Stimulated activated CD4-positive, alpha-beta T cell treated with anti-CD3 and anti-CD28 coated beads, Interleukin-4, amount 100 ng/mL, for 24 hours (primary cell): ENCODE measurements at places on chromosomes 2 and 18.
A peak's percentile ranks its signal among the peaks of the same experiment; 100 is the strongest.

DNA sequence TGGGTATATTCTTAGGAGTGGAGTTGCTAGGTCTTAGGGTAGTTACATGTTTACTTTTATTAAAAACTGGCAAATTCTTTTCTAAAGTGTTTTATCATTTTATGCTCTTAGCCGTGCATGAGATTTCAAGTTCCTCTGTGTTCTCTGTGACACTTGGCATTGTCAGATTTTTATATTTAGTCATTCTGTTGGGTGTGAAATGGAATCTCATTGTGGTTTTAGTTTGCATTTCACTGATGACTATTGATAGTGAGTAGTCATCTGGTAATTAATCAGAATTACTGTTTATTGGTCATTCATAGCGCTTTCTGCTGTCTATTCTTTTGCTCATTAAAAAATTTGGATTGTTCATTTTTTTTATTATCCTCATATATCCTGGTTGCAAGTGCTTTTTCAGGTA, 34.1 kb downstream of the RAB3GAP1 start:
- no peak for DNase-seq

- no peak for DNase-seq
Measured at GRCh38 chr18:76983613-76984051, 149.0 kb downstream of the MBP start.

- DNase-seq: no peak
Measured at GRCh38 chr18:58697146-58697545, 25.9 kb downstream of the MALT1 start.

GRCh38 chr18:73639788-73640187, 507.8 kb downstream of the FBXO15 start:
- DNase-seq: no peak

DNA sequence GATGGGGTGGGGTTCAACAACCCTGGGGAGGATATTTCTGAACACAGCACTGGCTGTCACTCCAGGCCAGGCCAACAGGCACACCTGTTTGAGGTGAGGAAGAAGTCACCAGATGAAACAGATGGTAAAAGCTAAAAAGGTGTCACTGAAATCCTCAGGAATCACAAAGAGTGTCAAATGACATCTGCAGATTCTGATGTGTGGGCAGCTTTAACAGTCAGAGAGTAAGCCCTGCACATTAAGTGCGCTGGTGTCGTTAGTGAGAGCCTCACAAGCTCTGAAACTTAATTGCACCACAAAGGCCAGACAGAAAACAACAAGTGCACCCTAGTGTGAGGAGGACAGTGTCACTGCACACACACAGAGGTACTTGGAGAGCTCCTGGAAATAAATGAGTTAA, 13.6 kb downstream of the FLACC1 start:
- no peak for DNase-seq

GRCh38 chr18:74569401-74569800, 28.3 kb upstream of the ZNF407 start:
- DNase-seq: no peak

GRCh38 chr2:77939801-77940200, 417.6 kb upstream of the LRRTM4 start:
- DNase-seq: no peak

GRCh38 chr18:74342416-74343043, 26.9 kb downstream of the C18orf63 start:
- DNase-seq: peak; percentile 28

GRCh38 chr18:22694954-22695353, 238.2 kb upstream of the RBBP8 start:
- DNase-seq: no peak
